ENCODE measurements at places on chromosomes 12 and 14.

- DNase-seq: no peak
Measured at GRCh38 chr14:40188006-40188405, 755.8 kb upstream of the FBXO33 start.

- DNase-seq: no peak
Measured at GRCh38 chr14:65840118-65840751, 427.7 kb downstream of the FUT8 start.

- no peak for DNase-seq
Measured at GRCh38 chr12:92571844-92572543, 130.8 kb upstream of the PLEKHG7 start.

GRCh38 chr14:77022236-77022852, 6.2 kb downstream of the IRF2BPL start:
- DNase-seq: no peak

DNA sequence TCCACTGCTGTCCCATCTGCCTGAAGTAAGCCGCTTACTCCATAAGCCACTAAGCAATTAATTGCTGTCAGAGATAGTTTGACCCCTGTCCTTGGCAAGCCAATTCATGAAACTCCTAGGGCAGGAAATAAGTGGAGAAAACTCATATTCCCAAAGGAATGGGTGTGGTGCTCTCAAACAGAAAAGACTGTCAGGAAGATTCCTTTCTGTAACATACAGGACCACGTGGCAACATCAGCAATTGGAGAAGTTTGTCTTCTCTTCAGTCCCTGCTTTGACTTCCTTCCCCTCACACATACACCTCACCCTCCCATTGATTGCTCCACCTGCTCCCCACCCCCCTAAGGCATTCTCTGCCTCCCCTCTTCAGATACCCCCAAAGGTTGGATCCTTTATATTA, 36.2 kb upstream of the MDM1 start:
- no peak for DNase-seq

DNA sequence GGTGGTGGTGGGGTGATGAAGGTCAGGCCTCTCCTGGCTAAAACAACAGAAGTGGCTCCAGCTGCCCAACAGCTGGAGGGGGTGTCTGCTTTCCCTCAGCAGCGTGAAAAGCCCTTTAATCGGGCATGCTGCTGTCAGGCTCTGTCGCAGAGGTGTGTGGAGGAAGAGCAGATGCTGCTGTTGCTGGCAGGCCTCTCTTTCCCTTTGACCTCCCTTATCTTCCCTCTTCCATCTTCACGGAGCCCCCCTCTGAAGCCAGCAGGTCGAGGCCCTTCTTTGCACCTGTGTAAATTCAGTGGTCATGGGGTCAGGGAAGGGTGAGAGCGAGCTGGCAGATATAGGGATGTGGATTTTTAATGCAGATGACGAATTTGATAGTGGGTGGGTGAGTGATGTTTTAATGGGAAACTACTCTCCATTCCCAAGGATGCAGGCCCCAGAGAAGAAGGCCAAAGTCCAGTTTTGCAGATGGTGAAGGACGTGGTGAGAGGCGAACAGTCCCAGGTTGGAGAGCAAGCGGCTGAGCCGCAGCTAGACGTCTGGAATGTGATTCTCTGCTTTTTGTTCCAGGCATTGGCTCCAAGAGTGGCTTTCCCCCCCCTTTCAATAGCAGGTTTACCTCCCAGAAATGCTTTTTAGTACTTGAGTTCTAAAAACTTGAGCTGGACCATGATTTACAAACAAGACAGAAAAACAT, 64.0 kb downstream of the SMOC1 start:
- no peak for DNase-seq

DNA sequence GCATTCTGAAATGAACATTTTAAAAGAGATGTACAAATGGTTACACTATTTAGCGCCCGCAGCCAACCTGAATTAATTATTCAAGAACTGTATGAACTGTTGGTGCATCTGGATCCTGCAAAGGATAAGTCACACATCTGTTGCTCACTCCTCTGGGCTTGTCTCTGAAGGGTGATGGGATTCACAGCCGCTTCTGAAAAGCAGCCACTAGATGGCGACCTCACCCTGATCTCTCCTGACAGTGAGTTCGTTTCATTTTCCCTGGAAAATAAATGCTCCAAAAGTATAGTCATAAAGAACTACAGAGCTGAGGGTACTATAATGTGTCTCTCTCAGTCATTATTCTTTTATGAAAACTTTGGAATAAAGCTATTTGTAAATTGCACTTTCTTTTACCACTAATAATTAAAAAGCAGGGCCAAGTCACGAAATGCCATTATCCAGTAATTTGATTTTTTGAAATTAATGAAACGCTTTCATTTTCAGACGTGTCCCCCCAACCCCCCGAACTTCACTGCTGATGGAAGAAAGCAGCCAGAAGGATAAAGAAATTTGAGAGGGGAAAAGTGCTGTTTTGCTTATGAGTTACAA, 789.6 kb downstream of the NRXN3 start:
- DNase-seq: peak; percentile 29

DNA sequence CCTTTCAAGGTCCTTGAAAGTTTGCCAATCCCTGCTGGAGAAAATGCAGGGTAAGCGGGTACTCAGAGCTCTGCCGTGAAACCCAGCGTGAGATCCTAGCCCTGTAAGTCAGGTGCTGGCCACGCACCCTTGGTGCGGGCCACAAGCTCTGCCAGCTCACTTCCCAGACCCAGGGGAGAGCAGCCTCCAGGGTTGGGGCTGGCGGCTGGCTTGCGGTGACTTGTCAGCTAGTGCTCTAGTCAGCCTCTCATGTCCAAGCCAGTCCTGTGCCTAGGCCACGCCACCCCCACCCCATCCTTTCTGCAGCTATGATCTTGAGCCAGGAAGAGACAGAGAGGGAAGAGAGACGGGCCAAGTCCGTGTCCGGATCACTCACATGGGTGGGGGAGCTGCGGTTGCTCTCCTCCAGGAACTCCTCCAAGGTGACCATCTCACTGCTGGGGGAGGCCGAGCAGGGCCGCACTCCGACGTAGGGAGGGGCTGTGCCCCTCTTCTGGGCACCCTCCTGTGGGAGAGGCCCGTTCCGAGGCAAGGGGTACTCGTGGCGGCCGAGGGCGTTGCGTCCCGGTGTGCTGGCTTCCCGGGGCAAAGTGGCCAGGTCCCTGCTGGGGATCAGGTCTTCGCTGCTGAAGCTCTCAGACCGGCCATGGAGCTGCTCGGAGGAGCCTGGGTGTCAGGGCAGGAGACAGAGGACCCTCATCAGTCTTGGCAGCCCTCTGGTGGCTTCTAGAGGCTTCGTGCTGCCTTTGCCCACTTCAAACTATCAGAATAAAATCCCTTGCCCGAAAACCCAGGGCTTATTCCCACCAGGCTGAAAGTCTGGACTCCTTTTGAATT, 33.3 kb upstream of the GPR68 start:
- DNase-seq: no peak

- DNase-seq: no peak
Measured at GRCh38 chr14:100576091-100577085, 10.8 kb downstream of the BEGAIN start.

DNA sequence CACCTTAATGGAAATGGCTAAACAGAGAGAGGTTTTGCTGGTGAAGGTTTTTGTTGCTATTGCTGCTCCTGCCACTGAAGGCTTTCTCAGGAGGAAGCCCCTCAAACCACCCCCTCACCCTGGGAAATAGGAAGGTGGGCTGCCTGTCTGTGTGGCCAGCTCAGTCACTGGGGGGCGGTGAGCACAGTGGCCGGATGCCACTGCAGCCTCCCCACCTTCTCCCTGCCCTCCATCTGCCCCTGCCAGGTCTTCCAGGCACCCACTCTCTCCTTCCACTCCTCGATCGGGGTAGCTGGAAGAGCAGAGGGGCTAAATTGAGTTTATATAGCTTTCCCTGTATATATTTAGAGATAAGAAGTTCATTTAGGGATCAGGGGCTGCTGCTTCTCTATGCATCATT, 80.8 kb downstream of the PAPOLA start:
- DNase-seq: no peak

DNA sequence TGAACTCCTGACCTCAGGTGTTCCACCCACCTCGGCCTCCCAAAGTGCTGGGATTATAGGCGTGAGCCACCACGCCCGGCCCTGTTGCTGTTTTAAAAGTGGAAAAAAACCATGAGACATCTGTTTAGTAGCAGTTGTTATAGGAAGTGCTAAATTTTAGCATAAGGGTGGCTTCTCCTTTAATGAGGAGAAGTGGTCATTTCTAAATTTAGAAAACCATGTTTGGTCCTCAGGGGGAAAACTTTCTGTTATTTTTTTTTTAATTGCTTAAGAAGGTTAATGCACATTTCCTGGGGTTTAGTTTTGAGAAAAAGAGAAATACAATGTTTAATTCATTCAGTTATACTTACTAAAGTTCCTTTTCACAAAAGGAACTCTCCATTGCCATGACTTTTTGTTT, 102.1 kb downstream of the MYRFL start:
- no peak for DNase-seq

- DNase-seq: no peak
Measured at GRCh38 chr14:75435473-75435872, 7.7 kb downstream of the JDP2 start.

DNA sequence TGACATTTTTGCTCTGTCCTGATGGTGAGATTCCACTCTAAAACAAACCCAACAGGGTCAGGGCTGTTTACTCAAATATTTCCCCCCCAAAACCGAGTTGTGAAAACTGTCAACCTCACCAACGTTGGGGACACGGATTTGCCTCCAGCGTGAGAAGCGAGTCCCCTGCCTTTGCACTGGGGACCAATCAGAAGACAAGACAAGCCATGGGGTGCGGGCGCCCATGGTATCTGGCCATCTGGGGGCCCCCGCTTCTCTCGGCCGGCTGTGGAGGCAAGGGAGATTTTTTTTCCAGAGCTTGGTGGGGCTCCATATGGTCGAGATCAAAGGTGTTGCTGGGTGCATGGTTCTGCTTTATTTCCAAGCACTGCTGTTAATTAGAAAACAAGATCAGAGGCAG, 272.1 kb downstream of the BCL11B start:
- DNase-seq: no peak
